ENCODE measurements at places on chromosomes 16 and 17.

GRCh38 chr16:81401035-81401950, 43.3 kb upstream of the CMIP start:
- H3K4me3 ChIP-seq, result peak overlapping the region; percentile 28
- no peaks in the 10 kb centered on the region for H3K36me3 ChIP-seq
- DNase-seq, result no peak
- peaks cover 5% of the 10 kb centered on the region for H3K4me1 ChIP-seq

DNA sequence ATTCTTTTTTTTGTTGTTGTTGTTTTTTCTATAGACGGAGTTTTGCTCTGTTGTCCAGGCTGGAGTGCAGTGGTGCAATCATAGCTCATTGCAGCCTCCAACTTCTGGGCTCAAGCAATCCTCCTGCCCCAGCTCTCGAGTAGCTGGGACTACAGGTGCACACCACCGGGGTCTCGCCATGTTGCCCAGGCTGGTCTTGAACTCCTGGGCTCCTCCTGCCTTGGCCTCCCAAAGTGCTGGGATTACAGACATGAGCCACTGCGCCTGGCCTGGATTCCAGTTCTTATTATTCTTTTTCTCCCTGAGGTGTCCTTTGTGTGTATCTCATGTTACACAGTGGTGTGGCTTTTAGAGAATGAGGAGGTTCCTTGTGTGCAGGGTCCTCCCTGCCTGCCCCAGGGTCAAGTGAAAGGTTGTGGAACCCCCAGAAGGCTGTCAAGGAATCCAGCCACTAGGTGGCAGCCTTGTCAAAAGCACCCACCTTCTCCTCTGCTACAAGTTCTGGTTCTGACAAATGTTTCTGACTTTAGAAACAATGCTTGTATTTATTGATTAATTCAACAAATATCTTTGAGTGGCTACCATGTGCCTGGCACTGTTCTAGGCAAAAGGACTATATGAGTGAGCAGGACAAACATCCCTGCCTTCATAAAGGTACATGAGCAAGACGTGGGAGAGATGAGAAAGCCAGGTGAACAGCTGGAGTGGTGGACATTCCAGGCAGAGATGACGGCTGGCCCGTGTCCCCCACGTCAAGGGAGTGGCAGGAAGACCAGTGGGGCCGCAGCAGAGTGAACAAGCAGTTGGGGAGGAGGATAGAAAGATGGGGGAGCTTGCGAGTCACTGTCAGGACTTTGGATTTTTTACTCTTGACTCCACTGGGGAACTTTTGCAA, 112.4 kb downstream of the SPECC1 start:
- no peak for DNase-seq
- no peaks in the 10 kb centered on the region for H3K4me1 ChIP-seq
- no peak overlapping the region for H3K27ac ChIP-seq
- H3K36me3 ChIP-seq, result no peaks in the 10 kb centered on the region
- H3K4me3 ChIP-seq, result no peak overlapping the region

DNA sequence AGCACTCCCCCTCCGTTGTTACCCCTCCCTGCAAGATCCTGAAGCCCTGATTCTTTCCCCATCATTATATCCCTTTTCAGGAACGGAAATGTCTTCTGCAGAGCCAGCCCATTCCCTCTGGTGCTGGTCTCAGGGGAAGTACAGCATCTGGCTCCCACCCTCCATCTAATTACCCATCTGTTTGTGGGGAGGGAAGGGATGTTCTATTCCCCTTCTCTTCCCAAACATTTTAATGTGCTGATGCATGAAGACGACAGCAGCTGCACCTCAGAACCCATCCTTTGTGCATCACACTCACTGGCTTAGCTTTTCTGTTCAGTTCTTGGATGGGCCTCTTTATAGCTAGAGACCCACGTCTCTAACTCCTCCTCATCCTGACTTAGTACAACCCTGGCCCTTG, 367.2 kb downstream of the CDH13 start:
- peaks cover 1% of the 10 kb centered on the region for H3K27me3 ChIP-seq
- no peaks in the 10 kb centered on the region for H3K36me3 ChIP-seq
- no peaks in the 10 kb centered on the region for H3K4me1 ChIP-seq
- H3K4me3 ChIP-seq, result no peak overlapping the region

DNA sequence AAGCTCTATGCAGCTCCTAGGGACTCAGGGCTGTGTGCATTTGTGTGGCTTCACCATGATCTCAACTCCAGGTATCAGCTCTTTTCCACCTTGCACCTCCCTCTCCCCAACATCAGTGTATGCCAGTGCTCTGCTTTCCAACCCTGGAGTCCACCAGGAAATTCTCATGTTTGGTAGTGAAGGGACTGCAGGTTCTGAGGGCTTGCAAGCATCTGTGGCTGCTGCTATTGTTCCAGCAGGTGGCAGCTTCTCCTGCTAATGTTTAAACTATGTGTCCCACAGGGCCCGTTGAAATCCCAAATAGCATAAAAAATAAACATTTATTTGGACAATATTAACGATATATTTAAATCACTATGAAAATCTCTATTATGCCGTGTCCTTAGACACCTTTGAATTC, 82.0 kb downstream of the RGS9 start:
- H3K36me3 ChIP-seq, result no peaks in the 10 kb centered on the region
- no peak for DNase-seq
- peaks cover 9% of the 10 kb centered on the region for H3K27me3 ChIP-seq

DNA sequence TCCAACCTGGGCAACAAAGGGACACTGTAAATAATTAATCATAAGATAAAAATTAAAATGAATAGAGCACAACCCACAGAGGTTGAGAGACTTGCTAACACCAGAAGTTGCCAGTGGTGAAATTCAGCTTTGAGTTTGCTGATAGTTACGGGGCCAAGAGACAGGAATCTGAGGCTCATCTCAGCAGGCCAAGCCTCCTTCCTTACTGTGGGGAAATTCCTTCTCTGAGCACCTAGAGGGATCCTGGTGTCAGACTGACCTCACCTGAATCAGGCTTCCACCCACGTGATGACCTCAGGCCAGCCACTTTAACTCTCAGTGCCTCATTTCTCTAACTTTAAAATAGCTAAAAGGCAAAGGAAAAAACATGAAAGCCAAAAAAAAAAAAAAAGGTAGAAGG, 4.7 kb downstream of the ABAT start:
- H3K27ac ChIP-seq, result peak overlapping the region; percentile 94
- peaks cover 10% of the 10 kb centered on the region for H3K36me3 ChIP-seq
- H3K27me3 ChIP-seq, result no peaks in the 10 kb centered on the region
- H3K4me3 ChIP-seq, result no peak overlapping the region
- peaks cover 11% of the 10 kb centered on the region for H3K4me1 ChIP-seq

DNA sequence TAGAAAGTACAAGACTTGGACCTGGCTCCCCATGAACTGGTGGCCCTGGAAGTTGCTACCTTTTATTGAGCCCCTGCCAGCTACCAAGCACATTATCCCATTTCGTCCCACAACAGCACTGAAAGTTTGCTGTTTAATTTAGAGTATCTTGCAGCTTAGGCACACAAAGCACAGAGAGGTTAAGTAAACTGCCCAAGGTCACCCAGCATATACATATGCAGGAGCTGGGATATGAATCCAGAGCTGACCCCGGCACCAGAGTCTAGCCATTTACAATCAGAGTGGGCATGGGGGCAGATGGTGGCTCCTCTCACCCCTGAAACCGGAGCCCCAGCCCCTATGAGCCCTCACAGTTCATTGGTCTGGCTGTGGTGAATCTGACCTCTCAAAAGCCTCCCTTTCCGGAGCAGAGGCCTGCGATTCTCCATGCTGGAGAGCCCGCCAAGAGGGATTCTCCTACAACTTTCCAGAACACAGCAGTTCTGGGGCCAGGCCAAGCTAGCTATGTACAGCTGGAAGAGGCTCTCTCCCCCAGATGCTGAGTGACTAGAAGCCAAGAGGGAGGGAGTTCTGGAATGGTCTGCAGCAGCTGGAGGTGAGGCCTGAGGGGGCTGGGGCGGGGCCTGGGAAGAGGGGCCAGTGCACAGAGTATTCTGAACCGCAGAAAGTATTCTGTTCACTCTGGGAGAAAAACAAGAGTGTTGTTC, 58.3 kb downstream of the SREBF1 start:
- no peaks in the 10 kb centered on the region for H3K36me3 ChIP-seq
- peak overlapping the region; percentile 54 for H3K4me3 ChIP-seq
- H3K27ac ChIP-seq, result peak overlapping the region; percentile 21
- H3K27me3 ChIP-seq, result no peaks in the 10 kb centered on the region
- H3K4me1 ChIP-seq, result peaks cover 32% of the 10 kb centered on the region

DNA sequence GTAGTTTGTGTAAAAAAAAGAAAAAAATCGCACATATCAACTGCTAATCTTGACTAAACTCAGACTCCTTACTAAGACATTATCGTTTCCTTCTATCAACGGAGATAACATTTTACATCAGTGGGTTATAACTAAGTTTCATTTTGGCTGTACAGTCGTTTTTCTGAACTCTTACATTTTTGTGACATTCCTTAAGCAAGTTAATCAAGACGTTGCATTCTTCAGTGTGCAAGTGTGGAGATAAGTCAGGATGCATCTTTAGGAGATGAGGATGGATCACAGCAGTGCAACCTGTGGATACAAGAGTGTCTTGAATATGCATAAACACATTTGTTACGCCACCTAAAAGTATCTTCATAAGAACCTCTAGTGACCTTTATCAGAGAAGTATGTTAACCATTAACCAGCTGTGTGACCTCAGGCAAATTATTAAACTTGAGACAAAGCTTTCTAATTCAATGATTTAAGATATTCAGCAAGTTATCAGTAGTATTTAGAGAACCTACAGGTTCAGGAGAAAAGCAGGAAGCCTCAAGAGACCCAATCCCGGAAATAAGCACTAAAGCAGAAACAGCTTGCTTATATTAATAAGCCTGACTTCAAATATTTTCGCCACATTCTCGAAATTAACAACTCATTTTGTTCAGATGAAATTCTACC, 9.4 kb downstream of the CMC2 start:
- H3K36me3 ChIP-seq, result peaks cover 11% of the 10 kb centered on the region
- H3K27ac ChIP-seq, result peak overlapping the region; percentile 61
- no peaks in the 10 kb centered on the region for H3K27me3 ChIP-seq
- DNase-seq, result no peak

DNA sequence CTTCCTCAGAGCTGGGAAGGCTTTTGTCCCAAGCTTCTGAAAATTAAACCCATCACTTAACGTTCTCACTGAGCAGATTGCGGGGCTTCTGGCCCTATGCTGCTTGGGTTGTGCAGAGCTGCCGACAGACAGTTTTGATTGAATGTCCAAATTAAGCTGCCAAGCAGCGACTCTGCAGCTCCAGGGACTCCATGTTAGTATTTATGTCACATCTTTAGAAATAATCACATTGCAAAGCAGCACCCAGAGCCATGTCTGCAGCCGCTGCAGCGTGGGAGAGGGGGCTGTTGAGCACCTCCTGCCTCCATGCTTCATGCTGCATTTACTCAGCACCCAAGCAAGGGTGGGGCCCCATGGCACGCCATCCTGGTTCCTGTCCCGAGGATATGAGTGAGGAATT, 178.2 kb upstream of the CACNG3 start:
- no peaks in the 10 kb centered on the region for H3K36me3 ChIP-seq
- no peak overlapping the region for H3K27ac ChIP-seq
- H3K4me1 ChIP-seq, result no peaks in the 10 kb centered on the region
- peaks cover 20% of the 10 kb centered on the region for H3K27me3 ChIP-seq
- peak; percentile 58 for DNase-seq
- no peak overlapping the region for H3K4me3 ChIP-seq

DNA sequence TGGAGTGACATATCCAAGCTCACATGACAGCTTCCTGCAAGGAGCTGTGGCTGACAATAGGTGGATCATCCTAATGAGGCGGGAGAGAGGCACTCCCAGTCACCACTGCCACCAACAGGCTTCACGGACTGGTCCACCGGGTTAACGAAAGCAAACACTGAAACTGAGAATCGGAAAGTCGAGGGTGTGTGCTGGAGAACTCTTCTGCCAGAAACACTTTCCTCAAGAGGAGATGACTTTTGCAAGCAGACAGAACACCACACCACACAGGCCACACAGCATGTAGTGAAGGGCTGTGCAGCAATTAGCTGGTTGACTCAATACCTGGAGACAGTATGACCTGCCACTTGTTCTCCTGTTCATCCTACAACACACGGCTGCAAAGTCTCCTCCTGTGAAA, 53.0 kb upstream of the DNAJA2 start:
- H3K4me1 ChIP-seq, result no peaks in the 10 kb centered on the region
- no peak overlapping the region for H3K27ac ChIP-seq
- H3K27me3 ChIP-seq, result no peaks in the 10 kb centered on the region
- DNase-seq, result no peak
- H3K36me3 ChIP-seq, result no peaks in the 10 kb centered on the region
- H3K4me3 ChIP-seq, result no peak overlapping the region

DNA sequence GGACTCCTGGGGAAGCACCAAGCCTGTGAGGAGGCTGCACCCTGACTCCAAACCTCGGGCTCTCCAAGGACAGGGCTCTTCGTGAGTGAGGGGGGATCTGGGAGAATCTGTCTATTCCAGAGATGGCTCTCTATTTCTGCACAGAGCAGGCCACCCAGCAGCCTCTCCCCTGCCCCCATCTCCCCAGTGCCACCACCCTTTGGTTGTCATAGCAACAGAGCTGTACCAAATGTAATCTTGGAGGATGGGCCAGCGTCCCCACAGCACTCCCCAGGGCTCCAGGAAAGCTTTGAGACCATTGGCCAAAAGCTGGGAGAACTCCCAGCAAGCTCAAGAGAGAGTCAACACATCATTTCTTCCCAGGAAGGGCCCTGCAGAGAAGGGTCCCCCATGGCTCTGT, 49.3 kb downstream of the ABCC12 start:
- peaks cover 11% of the 10 kb centered on the region for H3K27me3 ChIP-seq
- H3K36me3 ChIP-seq, result no peaks in the 10 kb centered on the region
- H3K27ac ChIP-seq, result no peak overlapping the region
- DNase-seq, result no peak

- no peak overlapping the region for H3K27ac ChIP-seq
- H3K27me3 ChIP-seq, result peaks cover 14% of the 10 kb centered on the region
- no peaks in the 10 kb centered on the region for H3K36me3 ChIP-seq
- peak overlapping the region; percentile 81 for H3K4me3 ChIP-seq
Observed at GRCh38 chr16:47037396-47037745, 63.9 kb upstream of the DNAJA2 start.

- no peaks in the 10 kb centered on the region for H3K4me1 ChIP-seq
- peaks cover 18% of the 10 kb centered on the region for H3K36me3 ChIP-seq
- no peak for DNase-seq
- no peak overlapping the region for H3K27ac ChIP-seq
- no peaks in the 10 kb centered on the region for H3K27me3 ChIP-seq
- H3K4me3 ChIP-seq, result no peak overlapping the region
Observed at GRCh38 chr17:37182786-37183465, 192.9 kb upstream of the C17orf78 start.

DNA sequence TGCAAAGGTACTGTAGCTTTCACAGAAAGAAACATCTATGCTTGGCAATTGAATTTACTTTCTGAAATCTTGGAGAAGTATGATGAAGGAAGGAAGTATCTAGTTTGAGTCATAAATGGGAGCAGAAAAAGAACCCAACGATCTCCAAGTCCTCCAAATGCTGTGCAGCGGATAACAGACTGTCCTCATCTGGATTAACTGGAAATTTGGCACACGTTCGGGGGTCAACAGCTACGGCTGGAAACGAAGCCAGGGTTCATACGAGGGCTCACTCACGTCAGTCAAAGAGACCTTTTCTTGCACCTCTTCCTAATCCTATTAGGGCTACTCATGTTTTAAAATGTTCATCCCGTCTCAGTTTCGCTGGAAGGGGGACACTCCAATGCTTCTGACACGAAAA, 152.0 kb downstream of the ZFHX3 start:
- peak overlapping the region; percentile 21 for H3K27ac ChIP-seq
- H3K4me3 ChIP-seq, result no peak overlapping the region
- H3K27me3 ChIP-seq, result no peaks in the 10 kb centered on the region
- DNase-seq, result no peak
- peaks cover 18% of the 10 kb centered on the region for H3K36me3 ChIP-seq
- peaks cover 27% of the 10 kb centered on the region for H3K4me1 ChIP-seq

- peaks cover 9% of the 10 kb centered on the region for H3K4me1 ChIP-seq
- no peak for DNase-seq
- no peak overlapping the region for H3K4me3 ChIP-seq
- no peaks in the 10 kb centered on the region for H3K27me3 ChIP-seq
- H3K36me3 ChIP-seq, result peaks cover 24% of the 10 kb centered on the region
Observed at GRCh38 chr17:1055751-1056645, 59.1 kb downstream of the TIMM22 start.

All from type B pancreatic cell (in vitro differentiated cells).